GM03348 (cell line): ENCODE measurements at places on chromosomes 3 and 15.
A peak's percentile ranks its signal among the peaks of the same experiment; 100 is the strongest.

GRCh38 chr15:58770519-58770856 lies 614 bp upstream of the MINDY2 start:
- DNase-seq, result peak; percentile 75

GRCh38 chr3:161250116-161250515 lies 29.0 kb downstream of the NMD3 start:
- DNase-seq, result no peak

- DNase-seq, result peak; percentile 31
These were observed 88.5 kb upstream of the NANOGP8 start for GRCh38 chr15:35173444-35174118.

- no peak for DNase-seq
These were observed 70.7 kb upstream of the DPH6 start for GRCh38 chr15:35616498-35617271.

- no peak for DNase-seq
These were observed 132.2 kb downstream of the KLF13 start for GRCh38 chr15:31458596-31459399.

DNA sequence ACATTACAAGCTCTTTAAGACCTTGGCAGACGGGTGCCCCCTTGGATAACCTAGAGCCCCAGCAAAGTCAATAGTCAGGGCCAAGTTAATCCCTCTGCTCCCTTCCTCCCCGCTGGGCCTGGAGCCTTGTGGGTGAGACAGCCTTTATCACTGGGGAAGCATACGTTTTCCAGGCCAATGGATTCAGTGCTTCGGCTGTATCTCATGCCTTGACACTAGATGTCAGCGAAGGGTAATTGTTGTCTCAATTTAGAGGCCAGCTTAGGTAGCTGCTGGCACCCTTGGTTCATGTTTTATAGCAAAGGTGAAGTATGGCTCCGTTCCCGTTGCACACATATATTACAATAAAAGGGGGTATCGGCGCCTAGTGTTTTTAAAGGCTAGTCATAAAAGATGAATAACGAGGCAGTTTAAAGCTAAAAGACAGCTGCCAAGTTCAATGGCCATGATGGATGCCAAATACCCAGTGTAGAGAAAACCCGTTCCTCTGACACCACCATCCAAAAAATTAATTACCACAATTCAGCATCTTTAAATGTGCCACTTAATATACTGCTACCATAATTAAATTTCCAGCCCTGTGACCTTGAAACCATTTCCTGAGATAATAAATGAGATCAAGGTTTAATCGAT lies 52.3 kb upstream of the BNIP2 start:
- DNase-seq, result peak; percentile 30

DNA sequence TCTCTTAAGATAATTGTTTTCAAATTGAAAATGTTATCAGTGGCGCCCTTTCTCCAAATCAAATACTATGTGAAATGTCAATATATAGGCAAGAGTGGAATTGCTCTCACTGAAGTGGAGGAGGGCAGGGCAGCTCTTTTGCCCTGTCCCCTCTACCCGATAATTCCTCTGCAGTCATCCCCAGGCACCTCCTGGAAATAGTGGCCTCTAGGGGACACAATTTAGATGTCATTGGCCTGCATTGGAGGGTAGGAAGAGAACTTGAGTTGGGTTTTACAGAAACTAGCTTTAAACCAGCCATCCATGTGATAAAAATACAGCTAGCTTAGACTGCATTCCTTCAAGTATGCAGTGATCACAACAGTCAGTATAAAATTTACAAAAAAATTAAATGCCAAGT lies 288.9 kb downstream of the EDEM1 start:
- DNase-seq, result no peak

GRCh38 chr3:40723083-40723660 lies 198.4 kb downstream of the ZNF621 start:
- DNase-seq, result no peak

GRCh38 chr15:74937272-74937589 lies 642 bp downstream of the COX5A start:
- DNase-seq, result no peak

- DNase-seq, result no peak
These were observed 85.5 kb downstream of the VPS13C start for GRCh38 chr15:61974759-61975158.

DNA sequence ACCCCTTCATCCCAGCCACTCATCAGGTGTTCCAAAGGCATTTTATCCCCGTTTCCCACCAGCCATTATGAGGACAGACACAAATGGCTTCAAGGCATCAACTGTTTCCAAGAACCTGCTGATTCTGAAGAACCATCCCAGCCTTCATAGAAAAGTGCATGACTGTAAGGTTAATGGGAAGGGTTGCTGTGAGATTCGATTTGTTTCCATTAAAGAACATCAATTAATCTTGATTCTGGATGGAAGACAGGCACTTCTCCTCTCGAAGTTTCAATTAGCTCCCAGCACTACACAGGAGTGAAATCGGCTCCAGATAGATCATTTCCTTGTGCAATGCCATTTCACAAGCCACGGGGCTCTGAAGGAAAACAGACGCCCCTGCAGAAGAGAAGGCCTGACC lies 25.8 kb downstream of the SRGAP3 start:
- no peak for DNase-seq

- no peak for DNase-seq
These were observed 66.0 kb downstream of the DCUN1D1 start for GRCh38 chr3:182914341-182914740.

DNA sequence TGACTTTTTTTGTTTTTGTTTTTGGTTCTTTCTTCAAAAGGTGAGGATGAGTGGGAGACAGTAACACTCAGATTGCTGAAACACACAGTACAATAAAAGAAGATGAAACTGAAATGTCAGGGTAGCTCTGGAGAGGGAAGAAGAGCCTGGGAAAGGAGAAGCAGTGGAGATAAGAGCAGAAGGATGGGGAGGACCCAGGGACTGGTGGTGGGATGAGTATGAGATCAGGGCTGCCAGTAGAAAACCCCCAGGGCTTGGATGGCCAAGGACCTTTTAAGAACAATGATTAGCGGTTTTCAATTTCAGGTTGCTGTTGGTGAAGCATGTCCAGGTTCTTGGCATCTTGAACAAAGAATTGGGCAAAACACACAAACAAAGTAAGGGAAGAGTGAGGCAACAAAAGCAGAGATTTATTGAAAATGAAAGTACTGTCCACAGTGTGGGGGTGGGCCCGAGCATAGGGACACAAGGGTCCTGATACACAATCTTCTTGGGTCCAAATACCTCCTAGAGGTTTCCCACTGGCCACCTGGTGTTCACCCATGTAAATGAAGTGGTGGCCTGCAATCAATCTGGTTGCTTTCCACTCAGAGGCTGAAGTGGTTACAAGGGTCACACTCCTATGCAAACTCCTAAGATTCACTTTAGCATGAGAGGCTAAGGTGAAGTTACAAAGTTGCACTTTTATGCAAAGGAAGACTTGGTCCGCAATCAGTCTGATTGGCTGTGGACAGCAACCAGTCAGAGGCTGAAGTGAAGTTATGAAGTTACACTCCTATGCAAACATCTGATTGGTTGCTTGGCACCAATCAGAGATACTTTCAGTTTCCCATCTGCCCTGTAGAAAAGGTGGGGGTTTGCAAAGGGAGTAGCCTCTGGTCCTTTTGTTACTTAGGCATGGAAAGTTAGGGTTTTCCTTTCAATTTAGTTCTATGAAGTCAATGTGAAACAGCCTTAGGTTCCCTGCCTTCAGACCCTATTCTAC lies 26.1 kb upstream of the MFSD1 start:
- no peak for DNase-seq

DNA sequence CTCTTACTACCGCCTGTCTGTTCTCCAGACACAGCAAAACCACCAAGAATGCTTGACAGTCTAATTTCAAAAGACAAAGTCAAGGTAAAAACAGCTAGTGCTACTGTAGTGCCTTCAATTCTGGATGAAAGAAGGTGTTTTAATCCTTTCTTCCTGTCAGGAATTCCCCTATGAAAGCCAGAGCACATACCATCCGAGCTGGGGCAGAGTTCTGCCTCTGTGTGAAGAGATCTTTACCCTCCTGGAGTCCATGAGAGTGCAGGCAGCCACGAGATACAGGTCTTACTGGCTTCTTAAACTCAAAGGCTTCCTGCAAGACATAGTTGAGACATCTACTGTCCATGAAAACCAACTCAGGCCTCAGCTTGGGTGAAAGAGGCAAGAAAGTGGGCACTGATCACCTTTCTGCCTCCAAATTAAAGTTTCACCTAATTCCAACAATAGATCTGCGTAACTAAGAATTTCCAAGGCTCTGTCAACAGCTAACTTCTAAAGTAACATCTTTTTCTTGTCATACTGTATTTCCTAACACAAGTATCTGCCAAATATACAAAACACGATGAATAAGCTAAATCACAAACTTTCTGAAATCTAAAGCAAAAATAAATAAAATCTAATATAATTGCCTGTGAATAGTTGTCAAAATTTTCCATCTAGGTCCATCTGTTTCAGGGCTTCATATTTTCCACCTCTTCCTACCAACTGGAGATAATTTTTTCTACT lies 7.5 kb downstream of the CDC25A start:
- no peak for DNase-seq

- DNase-seq, result no peak
These were observed 41.1 kb upstream of the SEC61A1 start for GRCh38 chr3:128011140-128011539.

DNA sequence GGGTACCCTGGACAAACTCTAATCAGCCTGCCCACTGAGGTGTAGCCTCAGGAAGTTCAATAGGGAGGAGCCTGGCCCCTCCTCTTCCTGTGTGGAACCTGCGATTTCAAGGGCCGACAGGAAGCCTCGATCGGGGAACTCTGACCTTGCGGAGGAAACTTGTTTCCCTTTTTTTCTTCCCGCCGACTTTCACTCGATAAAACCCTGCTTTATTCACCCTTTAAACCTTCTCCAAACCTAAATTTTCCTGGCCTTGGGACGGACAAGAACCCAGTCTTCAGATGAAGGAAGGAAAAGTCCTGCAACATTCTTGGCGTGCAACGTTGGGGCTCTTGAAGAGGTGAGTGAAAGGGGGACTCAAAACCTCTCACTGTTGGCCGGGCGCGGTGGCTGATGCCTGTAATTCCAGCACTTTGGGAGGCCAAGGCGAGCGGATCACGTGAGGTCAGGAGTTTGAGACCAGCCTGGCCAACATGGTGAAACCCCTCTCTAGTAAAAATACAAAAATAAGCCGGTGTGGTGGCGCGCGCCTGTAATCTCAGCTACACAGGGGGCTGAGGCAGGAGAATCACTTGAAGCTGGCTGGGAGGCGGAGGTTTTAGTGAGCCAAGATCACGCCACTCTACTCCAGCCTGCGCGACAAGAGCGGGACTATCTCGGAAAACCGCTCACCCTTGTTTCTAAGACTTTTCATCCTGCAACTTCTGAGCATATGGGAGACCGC lies 208.2 kb downstream of the ZNF385D start:
- no peak for DNase-seq

- no peak for DNase-seq
These were observed 5.2 kb upstream of the ZXDC start for GRCh38 chr3:126480861-126481260.

GRCh38 chr3:44529927-44530326 lies 25.1 kb upstream of the ZKSCAN7 start:
- DNase-seq, result peak; percentile 24

GRCh38 chr15:74884428-74885223 lies 5.2 kb upstream of the MPI start:
- DNase-seq, result peak; percentile 49

DNA sequence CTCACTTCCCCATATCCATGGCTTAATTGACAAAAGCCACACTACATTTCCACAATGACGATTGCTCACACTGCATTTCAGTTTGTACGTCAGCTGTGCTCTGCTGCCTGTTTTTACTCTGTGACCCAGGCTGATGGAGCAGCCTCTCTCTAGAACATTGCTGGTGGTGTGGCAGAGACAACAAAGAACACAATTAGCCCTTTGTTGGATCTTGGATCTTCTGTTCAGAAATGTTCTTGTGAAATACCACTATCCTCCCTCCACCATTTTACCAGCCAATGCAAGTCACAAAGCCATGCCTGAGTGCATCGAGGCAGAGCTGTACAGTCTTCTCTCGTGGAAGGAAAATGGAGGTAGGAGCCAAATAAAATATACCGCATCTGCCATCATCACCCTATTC lies 56.9 kb upstream of the TBC1D5 start:
- no peak for DNase-seq

- no peak for DNase-seq
These were observed 12.0 kb upstream of the TASOR start for GRCh38 chr3:56694867-56695683.

GRCh38 chr3:21704796-21705195 lies 46.2 kb downstream of the ZNF385D start:
- peak; percentile 13 for DNase-seq

- no peak for DNase-seq
These were observed 262.1 kb downstream of the CNTN4 start for GRCh38 chr3:2360815-2361214.

GRCh38 chr15:62327406-62327805 lies 162.3 kb upstream of the C2CD4B start:
- DNase-seq, result no peak

DNA sequence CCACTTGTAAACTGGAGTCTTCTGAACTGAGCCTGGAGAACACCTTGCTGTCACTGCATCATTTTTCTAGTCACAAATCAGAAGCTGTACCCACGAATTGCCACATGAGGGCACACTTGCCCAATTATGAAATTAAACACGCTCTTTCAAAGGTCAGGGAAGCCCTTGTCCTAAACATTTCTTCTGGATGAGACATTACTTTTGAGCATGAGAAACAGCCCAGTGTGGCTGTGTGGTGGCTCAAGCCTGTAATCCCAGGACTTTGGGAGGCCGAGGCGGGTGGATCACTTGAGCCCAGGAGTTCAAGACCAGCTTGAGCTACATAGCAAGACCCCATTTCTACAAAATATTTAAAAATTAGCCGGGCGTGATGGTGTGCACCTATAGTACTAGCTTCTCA lies 27.5 kb upstream of the CFAP161 start:
- DNase-seq, result peak; percentile 86

GRCh38 chr15:39787479-39787878 lies 4.8 kb upstream of the FSIP1 start:
- no peak for DNase-seq

- no peak for DNase-seq
These were observed 80.6 kb downstream of the PGPEP1L start for GRCh38 chr15:98927022-98927421.

GRCh38 chr15:77510066-77511057 lies 89.7 kb downstream of the HMG20A start:
- DNase-seq, result no peak

- peak; percentile 52 for DNase-seq
These were observed 95.1 kb upstream of the ZBED2 start for GRCh38 chr3:111690242-111690641.

DNA sequence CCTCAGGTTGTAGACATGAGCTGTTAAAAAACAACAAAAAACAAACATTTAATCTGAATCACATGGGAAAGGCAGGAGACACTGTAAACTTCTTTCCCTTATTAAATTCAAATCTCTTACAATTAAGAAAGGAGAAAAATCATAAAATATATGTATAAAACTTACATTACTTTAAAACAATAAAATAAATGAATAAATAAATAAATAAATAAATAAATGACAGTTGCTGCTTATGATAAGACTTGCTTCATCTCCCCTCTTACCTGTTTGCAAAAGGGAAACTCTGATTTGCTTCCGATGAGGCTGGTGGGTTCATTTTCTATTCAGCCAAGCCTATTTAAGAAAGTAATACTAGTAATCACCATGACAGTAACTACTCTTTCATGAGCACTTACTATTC lies 353.4 kb upstream of the TBL1XR1 start:
- no peak for DNase-seq

GRCh38 chr15:71790081-71790480 lies 20.3 kb upstream of the NR2E3 start:
- no peak for DNase-seq
